ENCODE measurements at places on chromosomes 5 and 9. TPM values are rescaled to one million over a fixed set of nuclear protein-coding genes. Genes with fewer than 3 reads are reported as not detected.
A peak's percentile ranks its signal among the peaks of the same experiment; 100 is the strongest.

DNA sequence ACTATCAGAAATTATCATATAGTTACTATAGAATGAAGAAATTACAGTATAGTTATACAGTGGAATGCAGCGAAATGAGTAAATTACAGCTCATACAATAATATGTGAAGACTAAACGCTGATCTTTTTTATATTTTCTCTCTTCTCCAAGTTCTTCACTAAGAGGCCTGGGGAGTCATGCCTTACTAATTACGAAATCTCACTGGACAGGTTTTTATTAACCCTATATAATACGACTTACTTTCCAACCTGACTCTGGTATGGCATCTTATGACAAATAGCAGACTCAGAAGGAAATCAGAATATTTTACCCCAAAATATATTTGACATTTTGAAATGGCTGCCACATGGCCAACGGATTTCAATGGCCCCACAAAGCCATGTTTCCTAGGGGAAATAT lies 9.1 kb downstream of the CARNMT1 start:
- DNase-seq: no peak
- no peak overlapping the region for H3K4me3 ChIP-seq
- no peak overlapping the region for H3K27ac ChIP-seq
- H3K36me3 ChIP-seq: no peaks in the 10 kb centered on the region

GRCh38 chr5:172918421-172919371 lies 40.5 kb upstream of the RPL26L1 start:
- H3K4me1 ChIP-seq: peaks cover 9% of the 10 kb centered on the region
- H3K36me3 ChIP-seq: peaks cover 66% of the 10 kb centered on the region
- H3K27ac ChIP-seq: no peak overlapping the region
- H3K4me3 ChIP-seq: no peak overlapping the region

PCDHB14 gene
- 4.8 TPM for total RNA-seq

DNA sequence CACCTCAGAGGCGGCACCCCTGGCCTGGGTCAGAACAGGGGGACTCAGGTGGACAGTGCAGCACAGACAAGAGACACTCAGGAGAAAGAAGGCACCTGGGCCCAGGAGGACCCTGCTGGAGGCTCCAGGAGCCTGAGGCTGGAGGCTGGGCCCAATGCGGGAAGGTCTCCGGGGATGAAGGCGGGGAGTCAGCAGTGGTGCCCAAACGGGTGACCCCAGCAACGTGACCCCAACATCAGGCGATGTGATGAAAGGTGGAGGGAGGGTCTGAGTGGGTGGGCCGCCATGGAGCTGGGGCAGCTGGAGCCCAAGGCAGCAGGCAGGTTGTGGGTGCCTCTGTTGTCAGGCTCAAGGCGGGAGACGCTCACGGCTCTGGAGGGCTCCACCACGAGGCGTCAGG lies 37.5 kb downstream of the LPCAT1 start:
- no peak overlapping the region for H3K4me3 ChIP-seq
- no peaks in the 10 kb centered on the region for H3K27me3 ChIP-seq
- H3K36me3 ChIP-seq: peaks cover 65% of the 10 kb centered on the region
- DNase-seq: no peak

DNA sequence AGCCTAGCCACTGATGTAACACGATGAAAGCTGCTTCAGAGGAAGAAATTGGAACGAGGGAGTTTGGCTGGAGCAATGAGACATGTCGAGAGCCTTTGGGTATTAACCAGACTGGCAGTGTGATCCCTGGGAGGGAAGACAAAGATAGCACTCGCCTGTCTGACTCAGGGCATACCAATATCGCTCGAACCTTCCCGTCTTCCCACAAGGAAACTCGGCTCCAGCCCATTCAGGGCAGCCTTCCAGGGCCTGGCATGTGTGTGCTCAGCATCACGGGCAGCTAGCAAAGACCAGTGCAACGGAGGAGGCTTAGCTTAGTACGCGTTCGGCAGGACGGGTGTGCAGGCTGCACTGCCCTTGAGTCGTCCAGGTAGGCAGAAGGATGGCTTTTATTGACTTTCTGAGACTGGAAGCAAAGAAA lies 356.9 kb upstream of the WWC1 start:
- no peak overlapping the region for H3K27ac ChIP-seq
- H3K27me3 ChIP-seq: peaks cover 2% of the 10 kb centered on the region
- H3K36me3 ChIP-seq: no peaks in the 10 kb centered on the region

DNA sequence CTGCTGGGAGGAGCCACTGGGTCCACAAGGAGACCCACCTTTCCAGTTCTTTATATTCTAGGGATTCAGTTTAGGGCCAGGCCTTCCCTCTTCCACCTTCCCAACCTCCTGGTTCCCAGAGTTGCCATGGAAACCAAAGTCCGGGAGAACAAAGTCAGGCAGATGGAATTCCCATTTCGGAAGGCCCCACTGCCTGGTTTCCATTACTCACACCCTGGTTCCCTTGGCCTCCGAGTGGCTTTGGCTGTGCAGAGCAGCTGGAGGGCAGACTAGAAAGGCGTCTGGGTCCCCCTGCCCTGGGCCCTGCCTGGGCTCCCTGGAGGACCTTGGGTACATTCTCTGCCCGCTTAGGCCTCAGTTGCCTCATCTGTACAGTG lies 136.1 kb downstream of the RGS3 start:
- peak overlapping the region; percentile 89 for H3K27ac ChIP-seq
- peak; percentile 97 for DNase-seq
- H3K4me3 ChIP-seq: no peak overlapping the region
- peaks cover 36% of the 10 kb centered on the region for H3K36me3 ChIP-seq
- H3K4me1 ChIP-seq: peaks cover 87% of the 10 kb centered on the region

PCDHB2 gene
- 3.2 TPM for total RNA-seq

- no peak for DNase-seq
- no peaks in the 10 kb centered on the region for H3K4me1 ChIP-seq
- H3K27me3 ChIP-seq: no peaks in the 10 kb centered on the region
- H3K27ac ChIP-seq: no peak overlapping the region
Observed at GRCh38 chr5:29720954-29721353, 1472.5 kb upstream of the CDH6 start.

DMGDH gene
- 2.0 TPM for total RNA-seq

DNA sequence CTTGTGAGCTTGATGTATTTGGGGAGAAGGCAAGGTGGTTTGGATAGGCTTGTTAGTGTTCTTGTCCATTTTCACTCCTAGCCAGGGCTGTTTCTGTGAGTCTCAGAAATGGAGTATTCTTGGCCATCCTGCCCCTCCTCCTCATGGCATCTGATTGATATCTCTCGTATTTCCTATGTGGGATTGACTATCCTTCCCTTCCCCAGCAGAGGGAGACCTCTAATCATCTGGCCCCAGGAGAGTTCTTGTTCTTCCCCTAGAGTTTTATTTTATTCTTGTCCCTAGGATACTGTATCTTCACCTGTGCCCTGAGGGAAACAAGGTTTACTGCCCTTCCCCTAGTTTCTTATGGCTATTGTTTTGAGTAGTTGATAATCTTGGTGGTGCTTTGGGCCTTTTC lies 114.4 kb downstream of the VPS13A start:
- no peak for DNase-seq
- H3K4me3 ChIP-seq: no peak overlapping the region
- H3K4me1 ChIP-seq: no peaks in the 10 kb centered on the region

DNA sequence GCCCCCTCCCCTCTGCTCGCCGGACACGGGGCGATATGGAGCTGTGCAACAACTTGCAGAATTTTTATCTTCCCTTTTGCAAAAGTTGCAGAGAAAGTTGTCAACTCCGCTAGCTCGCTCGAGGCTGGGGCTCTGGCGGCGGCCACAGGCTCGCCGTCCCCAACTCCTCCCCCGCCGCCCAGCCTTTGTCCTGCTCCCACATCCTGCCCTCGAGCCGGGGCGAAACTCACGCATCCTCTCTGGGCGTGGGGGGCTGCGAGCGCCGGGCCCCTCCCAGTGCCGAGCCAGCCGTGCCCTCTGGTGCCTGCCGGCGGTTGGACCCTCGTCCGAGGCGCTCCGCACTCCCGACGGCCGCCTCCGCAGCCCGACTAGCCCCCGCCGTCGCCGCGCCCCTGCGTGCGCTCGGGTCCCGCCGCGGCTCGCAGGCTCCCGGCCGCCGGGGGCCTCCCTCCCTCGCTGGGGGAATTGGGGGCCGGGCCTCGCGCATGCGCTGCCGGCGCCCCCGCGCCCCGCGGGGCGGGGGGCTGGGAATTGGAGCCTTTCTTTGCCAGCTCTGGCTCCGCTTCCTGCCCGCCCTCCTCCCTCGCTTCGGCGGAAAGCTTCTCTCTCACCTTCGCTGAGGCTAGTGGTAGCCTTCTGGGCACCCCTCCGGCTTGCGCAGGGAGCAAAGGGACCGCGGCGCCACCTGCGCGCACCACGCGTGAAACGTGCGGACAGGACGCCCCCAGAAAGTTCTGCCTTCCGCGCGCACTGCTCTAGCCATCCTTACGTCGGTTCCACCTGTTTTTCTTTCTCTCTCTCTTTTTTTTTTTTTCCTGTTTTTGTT lies at the start of gene CCNJL:
TSS of gene CCNJL (minus strand) at position 431 of the 826 bp plus-strand sequence. CDS start 641 bp downstream, outside the sequence.
- H3K27ac ChIP-seq: no peak within 1 kb of the TSS
- peak within 1 kb of the TSS; percentile 74 for H3K4me3 ChIP-seq
- peaks cover 14% of the 10 kb centered on the region for H3K4me1 ChIP-seq
- H3K36me3 ChIP-seq: peaks cover 3% of the 10 kb centered on the region
- peaks cover 2% of the 10 kb centered on the region for H3K27me3 ChIP-seq
- peak; percentile 72 for DNase-seq

Measured in muscle of leg (tissue), 16 donors.